ENCODE measurements at places on chromosomes 1 and 21. TPM values are rescaled to one million over a fixed set of nuclear protein-coding genes. Genes with fewer than 3 reads are reported as not detected.

The WNT9A gene
- 4.1 TPM for total RNA-seq

The SPRR2E gene
- not detected for total RNA-seq

The H6PD gene
- total RNA-seq: 13.9 TPM

The LCE1B gene
- not detected for total RNA-seq

The CCDC27 gene
- total RNA-seq: not detected

The CSF3R gene
- 0.22 TPM for total RNA-seq

The LCE1F gene
- total RNA-seq: not detected

The DPT gene
- not detected for total RNA-seq

The AMY2A gene
- not detected for total RNA-seq

The RORC gene
- not detected for total RNA-seq

The CYP4A22 gene
- not detected for total RNA-seq

The LCE3E gene
- not detected for total RNA-seq

The GCSAML gene
- total RNA-seq: 0.14 TPM

The SPATA46 gene
- not detected for total RNA-seq

The GPR52 gene
- total RNA-seq: 0.55 TPM

The LEMD1 gene
- 2.5 TPM for total RNA-seq

The CD53 gene
- total RNA-seq: not detected

The OR2L5 gene
- not detected for total RNA-seq

The OR2AK2 gene
- not detected for total RNA-seq

The SPAG17 gene
- 0.67 TPM for total RNA-seq

The TINAGL1 gene
- 3.9 TPM for total RNA-seq

The SLC19A1 gene
- total RNA-seq: 10.4 TPM

The C4BPB gene
- total RNA-seq: 0.25 TPM

The GBP5 gene
- total RNA-seq: 0.79 TPM

The PPM1J gene
- 5.2 TPM for total RNA-seq

The ELOA gene
- 58.1 TPM for total RNA-seq

The ARTN gene
- 1.2 TPM for total RNA-seq

The LPAR3 gene
- 0.91 TPM for total RNA-seq

The HMGCS2 gene
- total RNA-seq: not detected

The GIPC2 gene
- total RNA-seq: not detected

The CHIT1 gene
- total RNA-seq: not detected

The TNFAIP8L2 gene
- not detected for total RNA-seq

The HAO2 gene
- not detected for total RNA-seq

The CELF3 gene
- total RNA-seq: not detected

The B3GALT2 gene
- total RNA-seq: 0.39 TPM

The GNAI3 gene
- 16.1 TPM for total RNA-seq

The SMCP gene
- not detected for total RNA-seq

The IFI44L gene
- 271 TPM for total RNA-seq

The NBPF20 gene
- total RNA-seq: 1.2 TPM

The KLF17 gene
- total RNA-seq: 0.09 TPM

The C4BPA gene
- total RNA-seq: not detected

The DDAH1 gene
- total RNA-seq: 76.7 TPM

The PLEKHA6 gene
- 1.5 TPM for total RNA-seq

The MROH9 gene
- not detected for total RNA-seq

Measured in astrocyte (in vitro differentiated cells and primary cell).